ENCODE measurements at places on chromosomes 7 and 10. TPM values are rescaled to one million over a fixed set of nuclear protein-coding genes. Genes with fewer than 3 reads are reported as not detected.

- no peaks in the 10 kb centered on the region for H3K36me3 ChIP-seq
- H3K4me1 ChIP-seq = no peaks in the 10 kb centered on the region
- no peak for DNase-seq
- H3K4me3 ChIP-seq = no peak overlapping the region
- peaks cover under 1% of the 10 kb centered on the region for H3K27me3 ChIP-seq
Measured at GRCh38 chr10:92244796-92245195, 46.1 kb downstream of the CPEB3 start.

- peaks cover 8% of the 10 kb centered on the region for H3K4me1 ChIP-seq
- DNase-seq = no peak
- H3K4me3 ChIP-seq = no peak overlapping the region
- no peak overlapping the region for H3K27ac ChIP-seq
- no peaks in the 10 kb centered on the region for H3K27me3 ChIP-seq
Measured at GRCh38 chr7:90678986-90679385, 82.9 kb downstream of the CDK14 start.

GRCh38 chr7:117621075-117621618 lies 141.3 kb downstream of the CFTR start:
- H3K27ac ChIP-seq = no peak overlapping the region
- H3K4me1 ChIP-seq = no peaks in the 10 kb centered on the region
- H3K4me3 ChIP-seq = no peak overlapping the region
- no peaks in the 10 kb centered on the region for H3K36me3 ChIP-seq

DNA sequence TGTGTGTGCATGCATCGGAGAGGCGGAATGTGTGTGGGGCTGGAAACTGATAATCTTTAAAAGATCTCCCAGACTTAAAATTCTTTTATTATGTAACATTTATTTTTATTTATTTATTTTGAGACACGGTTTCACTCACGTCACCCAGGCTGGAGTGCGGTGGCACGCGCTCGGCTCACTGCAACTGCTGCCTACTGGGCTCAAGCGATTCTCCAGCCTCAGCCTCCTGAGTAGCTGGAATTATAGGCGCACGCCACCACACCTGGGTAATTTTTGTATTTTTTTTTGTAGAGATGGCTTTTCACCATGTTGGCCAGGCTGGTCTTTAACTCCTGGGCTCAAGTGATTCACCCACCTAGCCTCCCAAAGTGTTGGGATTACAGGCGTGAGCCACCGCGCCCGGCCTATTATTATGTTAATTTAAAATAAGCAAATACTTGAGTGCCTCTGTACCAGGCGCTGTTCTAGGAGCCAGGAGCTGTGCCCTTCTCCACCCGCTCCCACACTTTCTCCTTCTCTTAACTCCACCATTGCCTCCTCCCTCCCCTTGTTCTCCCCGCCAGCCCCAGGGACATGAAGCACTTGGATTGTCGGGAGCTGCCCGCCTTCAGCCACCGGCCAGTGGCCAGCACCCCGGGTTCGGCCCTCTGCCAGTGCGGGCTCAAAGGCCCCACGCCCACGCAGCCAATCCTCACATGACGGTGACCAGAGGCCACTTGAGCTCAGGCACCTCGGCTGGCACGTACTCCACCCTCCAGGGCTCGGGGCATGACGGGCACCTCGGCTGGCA lies 163.6 kb downstream of the DNAJB6 start:
- H3K4me1 ChIP-seq = no peaks in the 10 kb centered on the region
- H3K27me3 ChIP-seq = peaks cover 13% of the 10 kb centered on the region
- H3K27ac ChIP-seq = no peak overlapping the region
- peak; percentile 33 for DNase-seq
- H3K4me3 ChIP-seq = no peak overlapping the region
- H3K36me3 ChIP-seq = no peaks in the 10 kb centered on the region

GRCh38 chr10:102167861-102168260 lies 15.7 kb downstream of the NOLC1 start:
- peaks cover 8% of the 10 kb centered on the region for H3K36me3 ChIP-seq
- no peak overlapping the region for H3K4me3 ChIP-seq

DNA sequence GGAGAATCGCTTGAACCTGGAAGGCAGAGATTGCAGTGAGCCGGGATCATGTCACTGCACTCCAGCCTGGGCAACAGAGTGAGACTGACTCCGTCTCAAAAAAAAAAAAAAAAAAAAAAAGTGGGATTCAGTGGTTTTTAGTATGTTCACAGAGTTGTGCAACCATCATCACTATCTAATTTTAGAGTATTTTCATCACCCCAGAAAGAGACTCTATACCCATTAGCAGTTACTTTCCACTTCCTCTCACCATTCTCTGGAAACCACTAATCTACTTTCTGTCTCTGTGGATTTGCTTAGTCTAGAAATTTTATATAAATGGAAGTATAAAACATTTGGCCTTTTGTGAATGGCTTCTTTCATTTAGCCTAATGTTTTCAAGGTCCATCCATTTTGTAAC lies 113.4 kb downstream of the ST7 start:
- no peak overlapping the region for H3K27ac ChIP-seq
- peaks cover 4% of the 10 kb centered on the region for H3K4me1 ChIP-seq
- no peak for DNase-seq
- no peak overlapping the region for H3K4me3 ChIP-seq
- no peaks in the 10 kb centered on the region for H3K36me3 ChIP-seq
- H3K27me3 ChIP-seq = no peaks in the 10 kb centered on the region

- no peaks in the 10 kb centered on the region for H3K36me3 ChIP-seq
- DNase-seq = no peak
- no peaks in the 10 kb centered on the region for H3K4me1 ChIP-seq
- H3K4me3 ChIP-seq = no peak overlapping the region
- H3K27ac ChIP-seq = no peak overlapping the region
Measured at GRCh38 chr7:93843260-93843659, 47.3 kb downstream of the TFPI2 start.

DNA sequence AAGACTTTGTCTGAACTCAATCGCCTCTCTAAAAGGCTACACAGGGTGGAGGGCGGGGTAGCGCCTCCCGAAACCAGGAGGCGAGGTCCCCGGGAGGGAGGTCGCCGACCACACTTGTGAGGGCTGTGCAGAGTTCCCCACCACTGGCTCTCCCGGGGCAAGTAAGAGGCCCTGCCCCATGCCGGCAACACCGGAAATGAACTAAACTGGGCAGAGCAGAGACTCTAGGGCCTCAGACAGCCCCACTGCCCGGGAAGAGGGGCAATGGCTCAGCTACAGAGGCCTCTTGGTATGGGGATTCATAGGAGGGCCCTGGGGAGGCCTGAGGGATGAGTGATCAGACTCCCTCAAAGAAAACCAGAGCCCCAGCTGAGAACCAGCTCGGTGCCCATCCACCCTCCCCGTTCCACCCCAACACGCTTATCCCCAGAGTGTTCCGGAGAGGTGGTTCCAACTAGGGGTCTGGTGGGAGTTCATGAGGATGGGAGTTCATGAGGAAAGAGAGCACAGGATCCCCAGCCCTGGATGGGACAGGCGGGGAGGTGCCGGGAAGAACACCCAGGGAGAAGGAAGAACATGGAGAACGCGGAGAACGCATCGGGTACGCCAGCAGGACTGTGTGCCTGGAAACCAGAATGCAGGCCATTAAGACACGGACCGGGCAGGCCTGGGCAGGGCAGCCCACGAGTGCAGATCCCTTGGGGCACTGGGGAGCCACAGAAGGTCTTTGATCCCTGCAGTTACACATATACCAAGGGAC lies 89.4 kb upstream of the MYL10 start:
- H3K36me3 ChIP-seq = no peaks in the 10 kb centered on the region
- H3K4me1 ChIP-seq = no peaks in the 10 kb centered on the region
- DNase-seq = no peak
- no peak overlapping the region for H3K27ac ChIP-seq

DNA sequence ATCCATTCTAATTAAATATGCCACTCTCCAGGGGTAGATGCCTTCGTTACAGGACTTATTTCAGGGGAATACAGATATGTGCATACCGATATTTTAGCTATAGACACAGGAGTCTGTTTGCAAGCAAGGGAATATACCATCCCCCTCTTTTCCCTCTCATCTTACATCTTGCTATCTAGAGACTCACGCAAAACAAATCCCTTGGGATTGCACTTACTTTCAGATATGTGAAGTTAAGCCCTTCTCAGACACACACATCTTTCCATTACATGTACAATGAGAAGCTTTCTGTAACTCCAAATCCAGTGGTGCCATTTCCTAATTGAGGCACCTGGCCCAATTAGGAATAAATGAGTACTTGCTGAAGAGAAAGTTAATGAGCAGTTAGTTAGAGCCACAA lies 250.4 kb upstream of the FZD8 start:
- no peak overlapping the region for H3K27ac ChIP-seq
- H3K27me3 ChIP-seq = no peaks in the 10 kb centered on the region
- peaks cover 15% of the 10 kb centered on the region for H3K36me3 ChIP-seq

- no peak overlapping the region for H3K4me3 ChIP-seq
- H3K27ac ChIP-seq = no peak overlapping the region
- peaks cover 19% of the 10 kb centered on the region for H3K36me3 ChIP-seq
Measured at GRCh38 chr10:19833170-19833824, 17.1 kb downstream of the PLXDC2 start.

DNA sequence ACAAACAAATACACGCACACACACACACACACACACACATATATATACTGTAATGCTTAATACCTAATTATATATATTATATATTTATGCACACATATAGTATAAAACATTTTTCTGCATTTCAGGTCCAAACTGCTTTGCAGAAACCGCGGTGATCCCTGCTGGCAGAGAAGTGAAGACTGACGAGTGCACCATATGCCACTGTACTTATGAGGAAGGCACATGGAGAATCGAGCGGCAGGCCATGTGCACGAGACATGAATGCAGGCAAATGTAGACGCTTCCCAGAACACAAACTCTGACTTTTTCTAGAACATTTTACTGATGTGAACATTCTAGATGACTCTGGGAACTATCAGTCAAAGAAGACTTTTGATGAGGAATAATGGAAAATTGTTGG lies 138.5 kb downstream of the VWC2 start:
- no peaks in the 10 kb centered on the region for H3K27me3 ChIP-seq
- DNase-seq = no peak
- H3K27ac ChIP-seq = no peak overlapping the region
- H3K4me3 ChIP-seq = no peak overlapping the region
- H3K4me1 ChIP-seq = no peaks in the 10 kb centered on the region

DNA sequence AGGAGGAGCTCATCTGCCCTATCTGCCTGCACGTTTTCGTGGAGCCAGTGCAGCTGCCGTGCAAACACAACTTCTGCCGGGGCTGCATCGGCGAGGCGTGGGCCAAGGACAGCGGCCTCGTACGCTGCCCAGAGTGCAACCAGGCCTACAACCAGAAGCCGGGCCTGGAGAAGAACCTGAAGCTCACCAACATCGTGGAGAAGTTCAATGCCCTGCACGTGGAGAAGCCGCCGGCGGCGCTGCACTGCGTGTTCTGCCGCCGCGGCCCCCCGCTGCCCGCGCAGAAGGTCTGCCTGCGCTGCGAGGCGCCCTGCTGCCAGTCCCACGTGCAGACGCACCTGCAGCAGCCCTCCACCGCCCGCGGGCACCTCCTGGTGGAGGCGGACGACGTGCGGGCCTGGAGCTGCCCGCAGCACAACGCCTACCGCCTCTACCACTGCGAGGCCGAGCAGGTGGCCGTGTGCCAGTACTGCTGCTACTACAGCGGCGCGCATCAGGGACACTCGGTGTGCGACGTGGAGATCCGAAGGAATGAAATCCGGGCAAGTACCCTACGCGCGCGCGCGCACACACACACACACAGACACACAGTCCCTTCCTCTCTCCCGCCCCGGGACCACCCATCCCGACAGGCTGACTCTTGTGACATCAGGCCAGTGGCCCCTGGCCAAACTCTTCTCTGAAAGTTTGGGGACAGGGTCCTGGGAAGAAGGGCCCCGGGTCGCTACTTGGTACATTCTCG lies 538 bp downstream of the TRIM8 start:
- peaks cover 4% of the 10 kb centered on the region for H3K36me3 ChIP-seq
- DNase-seq = peak; percentile 89
- no peak overlapping the region for H3K27ac ChIP-seq
- H3K4me1 ChIP-seq = peaks cover 5% of the 10 kb centered on the region
- H3K4me3 ChIP-seq = peak overlapping the region; percentile 97

DNA sequence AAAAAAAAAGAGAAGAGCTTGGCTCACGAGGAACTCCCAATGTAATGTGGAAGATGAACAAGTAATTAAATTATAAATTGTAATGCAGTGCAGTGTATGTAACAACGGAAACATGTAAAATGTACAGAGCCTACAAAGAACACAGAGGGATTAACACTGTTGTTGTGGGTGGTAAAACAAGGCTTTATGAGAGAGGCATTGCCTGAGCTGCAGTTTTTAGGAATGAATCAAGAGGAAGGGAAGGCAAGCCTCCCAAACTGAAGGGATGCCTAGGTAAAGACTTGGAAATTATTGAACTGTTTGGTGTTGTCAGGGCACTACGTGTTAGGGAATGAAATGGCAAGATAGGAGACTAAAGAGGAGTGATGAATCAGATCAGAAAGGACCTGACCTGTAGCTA lies 213.7 kb downstream of the HTR7 start:
- no peak for DNase-seq
- no peaks in the 10 kb centered on the region for H3K4me1 ChIP-seq
- no peak overlapping the region for H3K27ac ChIP-seq

GRCh38 chr10:109892931-109893330 lies 30.4 kb downstream of the XPNPEP1 start:
- H3K36me3 ChIP-seq = peaks cover 34% of the 10 kb centered on the region
- H3K4me3 ChIP-seq = no peak overlapping the region

- H3K4me3 ChIP-seq = no peak overlapping the region
- H3K36me3 ChIP-seq = peaks cover 22% of the 10 kb centered on the region
- H3K4me1 ChIP-seq = no peaks in the 10 kb centered on the region
- peak; percentile 86 for DNase-seq
Measured at GRCh38 chr7:49001610-49002033, 77.3 kb downstream of the CDC14C start.

GRCh38 chr7:158262284-158263109 lies 325.1 kb downstream of the PTPRN2 start:
- no peak for DNase-seq
- H3K4me1 ChIP-seq = no peaks in the 10 kb centered on the region
- no peaks in the 10 kb centered on the region for H3K27me3 ChIP-seq
- H3K27ac ChIP-seq = no peak overlapping the region
- peaks cover 4% of the 10 kb centered on the region for H3K36me3 ChIP-seq

DNA sequence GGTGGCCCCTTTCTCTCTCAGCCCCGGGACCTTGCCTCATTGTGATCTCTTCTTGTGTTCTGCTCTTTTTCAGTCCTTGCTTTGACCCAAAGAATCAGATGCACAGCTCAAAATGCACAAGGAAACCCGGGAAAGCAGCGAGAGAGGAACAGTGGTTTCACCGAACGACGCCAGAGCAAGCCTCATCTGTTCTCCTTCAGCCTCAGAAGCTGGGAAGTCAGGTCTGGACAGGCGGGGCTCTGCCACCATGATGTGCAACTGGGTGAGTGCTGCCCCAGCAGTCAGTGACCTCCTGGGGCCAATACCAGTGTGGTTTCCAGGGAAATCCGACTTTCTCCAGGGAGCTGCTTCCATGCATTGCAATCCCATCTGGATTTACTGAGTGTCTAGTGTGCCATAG lies 133.4 kb downstream of the PRKCQ start:
- no peaks in the 10 kb centered on the region for H3K27me3 ChIP-seq
- H3K4me3 ChIP-seq = no peak overlapping the region
- H3K36me3 ChIP-seq = no peaks in the 10 kb centered on the region
- H3K4me1 ChIP-seq = no peaks in the 10 kb centered on the region

RBP3 gene
- not detected for total RNA-seq

OR6B1 gene
- total RNA-seq = not detected

LRRN3 gene
- total RNA-seq = 1.0 TPM

PRLHR gene
- not detected for total RNA-seq

IL6 gene
- 0.85 TPM for total RNA-seq

NEURL1 gene
- 1.2 TPM for total RNA-seq

DENND11 gene
- total RNA-seq = 21.9 TPM

RNF32 gene
- total RNA-seq = 0.83 TPM

PARD3 gene
- total RNA-seq = 47.2 TPM
